SJCRH30 (cell line): ENCODE measurements at places on chromosomes 16 and 17. TPM values are rescaled to one million over a fixed set of nuclear protein-coding genes. Genes with fewer than 3 reads are reported as not detected.
A peak's percentile ranks its signal among the peaks of the same experiment; 100 is the strongest.

The CRYBA1 gene
- total RNA-seq: not detected in 2 replicates

The CHD9NB gene
- total RNA-seq: not detected in 2 replicates

The HCRT gene
- total RNA-seq: 1.0 TPM in 1 of 2 replicates, not detected in the other

The TRAPPC1 gene
- 36.5 and 38.8 TPM in 2 replicates for total RNA-seq

The FAM117A gene
- total RNA-seq: 9.2 and 10.1 TPM in 2 replicates

The UBE2O gene
- 40.9 and 41.5 TPM in 2 replicates for total RNA-seq

The AP1G1 gene
- 40.9 and 46.3 TPM in 2 replicates for total RNA-seq

The GRAP gene
- total RNA-seq: 0.63 and 0.69 TPM in 2 replicates

The KRTAP1-1 gene
- total RNA-seq: not detected in 2 replicates

DNA sequence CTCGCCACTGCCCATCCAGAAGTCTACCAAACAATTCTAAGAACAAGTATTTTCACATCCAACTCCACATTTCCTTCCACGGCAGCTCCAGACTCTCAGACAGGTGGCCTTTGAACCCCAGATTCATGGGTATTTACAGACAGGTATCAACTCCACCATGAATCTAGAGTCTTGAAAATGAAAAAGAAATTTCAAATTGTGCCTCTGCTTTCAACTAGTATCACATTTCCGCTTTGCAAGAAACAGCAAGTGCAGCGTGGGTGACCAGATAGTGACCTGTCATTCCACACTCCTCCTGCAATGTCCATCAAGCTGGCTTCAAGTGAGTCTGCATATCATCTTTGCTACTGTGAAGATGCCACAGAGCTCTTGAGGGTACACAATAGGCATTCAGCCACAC is 232.4 kb upstream of the RPL38 start:
- no peaks in the 10 kb centered on the region for H3K27me3 ChIP-seq
- peaks cover 40% of the 10 kb centered on the region for H3K4me1 ChIP-seq
- no peaks in the 10 kb centered on the region for H3K36me3 ChIP-seq
- no peak for DNase-seq

GRCh38 chr17:9003355-9004131 is 17.8 kb upstream of the NTN1 start:
- H3K4me3 ChIP-seq: no peak overlapping the region
- DNase-seq: no peak
- no peak overlapping the region for H3K27ac ChIP-seq
- no peaks in the 10 kb centered on the region for H3K27me3 ChIP-seq
- no peaks in the 10 kb centered on the region for H3K36me3 ChIP-seq

- H3K27ac ChIP-seq: no peak overlapping the region
- H3K27me3 ChIP-seq: no peaks in the 10 kb centered on the region
- DNase-seq: no peak
- no peaks in the 10 kb centered on the region for H3K4me1 ChIP-seq
These were observed 5.9 kb downstream of the CLEC19A start for GRCh38 chr16:19291475-19291874.

DNA sequence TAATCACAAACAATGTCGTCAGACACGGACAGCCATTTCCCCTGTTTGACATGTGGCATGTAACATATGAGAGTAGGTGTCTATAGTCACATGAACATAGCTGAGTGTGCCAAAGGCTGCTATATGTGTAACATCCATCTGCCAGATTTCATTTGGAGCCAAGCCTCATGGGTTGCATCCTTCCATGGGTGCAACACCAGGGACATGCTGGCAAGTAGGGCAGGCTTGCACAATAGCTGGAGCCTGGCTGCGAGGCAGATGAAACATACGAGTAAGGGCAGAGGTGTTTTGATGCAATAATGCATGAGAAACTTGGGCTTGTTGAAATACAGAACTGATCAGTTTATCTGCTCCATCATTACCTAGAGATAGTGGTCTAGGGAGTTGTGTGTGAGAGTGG is 9.0 kb upstream of the ZNF689 start:
- DNase-seq: no peak
- H3K36me3 ChIP-seq: no peaks in the 10 kb centered on the region
- H3K27me3 ChIP-seq: no peaks in the 10 kb centered on the region
- H3K4me1 ChIP-seq: peaks cover 14% of the 10 kb centered on the region

- DNase-seq: no peak
- H3K27me3 ChIP-seq: no peaks in the 10 kb centered on the region
- no peaks in the 10 kb centered on the region for H3K36me3 ChIP-seq
- no peak overlapping the region for H3K4me3 ChIP-seq
- H3K27ac ChIP-seq: no peak overlapping the region
These were observed 109.4 kb downstream of the CDYL2 start for GRCh38 chr16:80695020-80695419.

DNA sequence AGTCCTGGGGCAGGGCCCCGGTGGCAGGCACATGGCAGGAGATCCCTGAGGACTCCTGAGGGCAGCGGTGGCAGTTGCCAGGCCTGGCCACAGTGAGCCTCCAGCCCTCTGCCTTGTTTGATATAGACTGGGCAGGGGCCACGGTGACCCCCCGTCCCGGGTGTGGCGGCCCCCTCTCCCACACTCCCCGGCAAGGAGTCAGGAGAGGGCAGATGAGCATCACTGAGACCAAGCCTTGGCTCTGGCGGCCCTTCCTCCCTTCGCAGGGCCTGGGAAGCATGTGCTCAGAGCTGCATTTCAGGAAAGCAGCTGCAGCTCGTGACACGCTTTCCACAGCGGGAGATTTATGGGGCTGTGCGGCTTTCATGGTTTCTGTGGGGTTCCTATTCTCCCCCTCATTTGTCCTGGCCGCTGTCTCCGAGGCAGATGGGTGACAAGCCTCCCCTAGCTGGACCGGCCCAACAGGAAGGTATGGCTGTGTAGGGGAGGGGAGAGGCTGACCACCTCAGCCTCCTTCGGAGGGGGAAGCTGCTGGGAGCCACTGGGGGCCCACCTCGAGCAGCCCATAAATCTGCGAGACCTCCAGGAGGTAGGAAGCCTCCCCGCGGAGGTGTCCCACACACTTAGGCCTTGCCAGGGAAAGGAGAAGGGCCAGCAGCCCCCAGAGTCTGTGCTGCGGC is 211.4 kb downstream of the NTN1 start:
- H3K36me3 ChIP-seq: no peaks in the 10 kb centered on the region
- 0 out of 2 replicates have a peak, but pooled peaks cover 3% of the 10 kb centered on the region for H3K4me1 ChIP-seq
- H3K4me3 ChIP-seq: no peak overlapping the region
- peak; percentile 47 for DNase-seq
- H3K27me3 ChIP-seq: no peaks in the 10 kb centered on the region

- H3K4me1 ChIP-seq: peaks cover 17% of the 10 kb centered on the region
- no peaks in the 10 kb centered on the region for H3K36me3 ChIP-seq
- no peak for DNase-seq
- peaks cover 25% of the 10 kb centered on the region for H3K27me3 ChIP-seq
These were observed 12.5 kb downstream of the CARD14 start for GRCh38 chr17:80182118-80182844.

- H3K36me3 ChIP-seq: peaks cover 6% of the 10 kb centered on the region
- DNase-seq: no peak
- no peaks in the 10 kb centered on the region for H3K27me3 ChIP-seq
- peaks cover 39% of the 10 kb centered on the region for H3K4me1 ChIP-seq
These were observed 10.2 kb downstream of the IL4R start for GRCh38 chr16:27323781-27324561.

DNA sequence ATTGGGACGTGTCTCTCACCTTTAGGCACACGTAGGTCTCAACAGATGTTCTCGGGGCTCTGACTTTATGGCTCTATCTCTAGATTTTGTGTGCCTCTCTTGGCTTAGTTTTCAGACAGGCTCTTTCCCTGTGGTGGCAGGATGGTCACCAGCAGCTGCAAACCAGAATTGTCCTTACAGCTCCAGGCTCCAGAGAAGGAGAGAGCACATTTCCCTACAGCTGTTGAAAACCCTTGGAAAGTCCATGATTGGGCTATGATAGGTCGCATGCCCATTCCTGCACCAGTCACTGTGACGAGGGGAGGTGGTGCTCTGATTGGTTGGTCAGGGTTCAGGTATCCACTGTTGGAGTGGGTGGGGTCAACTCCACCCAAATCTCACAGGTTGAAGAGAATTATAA is 41.5 kb downstream of the SHISA9 start:
- H3K36me3 ChIP-seq: no peaks in the 10 kb centered on the region
- no peak overlapping the region for H3K4me3 ChIP-seq
- H3K27ac ChIP-seq: no peak overlapping the region
- DNase-seq: no peak
- no peaks in the 10 kb centered on the region for H3K4me1 ChIP-seq
- no peaks in the 10 kb centered on the region for H3K27me3 ChIP-seq

- no peak overlapping the region for H3K4me3 ChIP-seq
- no peaks in the 10 kb centered on the region for H3K36me3 ChIP-seq
- no peak overlapping the region for H3K27ac ChIP-seq
- H3K4me1 ChIP-seq: no peaks in the 10 kb centered on the region
- H3K27me3 ChIP-seq: no peaks in the 10 kb centered on the region
- DNase-seq: no peak
These were observed 471.8 kb downstream of the CDH13 start for GRCh38 chr16:83098536-83098935.

- H3K4me3 ChIP-seq: no peak overlapping the region
- H3K4me1 ChIP-seq: no peaks in the 10 kb centered on the region
- H3K27me3 ChIP-seq: no peaks in the 10 kb centered on the region
- no peaks in the 10 kb centered on the region for H3K36me3 ChIP-seq
- H3K27ac ChIP-seq: no peak overlapping the region
These were observed 17.9 kb upstream of the TANGO6 start for GRCh38 chr16:68825427-68825826.

DNA sequence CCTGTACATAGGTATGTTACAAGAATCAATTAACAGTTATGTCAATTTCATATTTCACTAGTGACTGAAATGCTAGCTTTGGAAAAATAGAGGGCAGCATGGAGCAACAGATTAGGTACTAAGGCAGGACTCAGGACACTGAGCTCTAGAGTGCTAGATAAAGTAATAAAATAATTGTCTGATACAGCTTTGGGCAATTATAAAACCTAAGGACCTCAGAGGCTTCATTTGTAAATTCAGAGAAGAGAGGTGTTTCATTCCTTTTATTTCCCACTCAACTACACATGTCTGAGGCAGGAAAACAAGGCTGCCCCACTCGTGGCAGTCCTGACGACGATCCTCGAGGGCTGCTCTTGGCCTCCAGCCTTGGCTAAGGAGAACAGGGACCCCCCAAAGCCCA is 81.5 kb downstream of the CA4 start:
- no peaks in the 10 kb centered on the region for H3K27me3 ChIP-seq
- H3K27ac ChIP-seq: no peak overlapping the region
- H3K4me3 ChIP-seq: no peak overlapping the region
- peaks cover 5% of the 10 kb centered on the region for H3K36me3 ChIP-seq
- peak; percentile 15 for DNase-seq

DNA sequence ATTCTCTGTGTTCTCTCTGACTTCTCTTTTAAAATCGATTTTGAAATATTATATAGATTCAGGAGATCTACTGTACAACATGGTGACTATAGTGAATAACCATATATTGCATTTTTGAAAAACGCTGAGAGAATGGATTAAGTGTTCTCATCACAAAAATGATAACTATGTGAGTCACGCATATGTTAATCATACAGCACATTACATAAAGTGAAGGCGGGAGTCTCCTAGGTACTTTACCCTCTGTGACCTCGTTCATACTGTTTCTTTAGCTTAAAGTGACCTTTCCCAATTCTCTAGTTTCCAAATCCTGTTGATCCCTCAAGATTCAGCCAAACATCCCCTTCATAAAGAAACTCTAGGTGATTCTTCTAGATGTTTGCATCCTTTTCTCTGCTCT is 3.1 kb upstream of the KRTAP3-2 start:
- H3K36me3 ChIP-seq: no peaks in the 10 kb centered on the region
- no peak overlapping the region for H3K27ac ChIP-seq
- DNase-seq: no peak
- no peaks in the 10 kb centered on the region for H3K27me3 ChIP-seq
- H3K4me1 ChIP-seq: no peaks in the 10 kb centered on the region
- H3K4me3 ChIP-seq: no peak overlapping the region

DNA sequence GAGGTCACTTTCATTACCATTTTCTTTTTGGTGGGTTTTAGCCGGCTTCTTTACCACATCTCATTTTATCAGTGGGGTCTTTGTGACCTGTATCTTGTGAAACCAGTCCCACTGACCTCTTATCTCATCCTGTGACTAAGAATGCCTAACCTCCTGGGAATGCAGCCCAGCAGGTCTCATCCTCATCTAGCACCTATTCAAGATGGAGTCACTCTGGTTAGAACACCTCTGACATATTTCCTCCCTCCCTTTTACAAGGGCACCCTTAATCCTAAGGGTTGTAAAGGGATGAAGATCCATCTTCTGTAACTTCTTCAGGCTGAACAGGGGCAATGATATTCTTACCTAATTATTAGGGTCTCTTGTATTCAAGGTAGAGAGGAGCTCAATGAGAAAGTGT is 107.9 kb upstream of the HAS3 start:
- no peaks in the 10 kb centered on the region for H3K27me3 ChIP-seq
- no peak overlapping the region for H3K4me3 ChIP-seq
- no peak for DNase-seq
- H3K4me1 ChIP-seq: no peaks in the 10 kb centered on the region
- H3K36me3 ChIP-seq: no peaks in the 10 kb centered on the region

DNA sequence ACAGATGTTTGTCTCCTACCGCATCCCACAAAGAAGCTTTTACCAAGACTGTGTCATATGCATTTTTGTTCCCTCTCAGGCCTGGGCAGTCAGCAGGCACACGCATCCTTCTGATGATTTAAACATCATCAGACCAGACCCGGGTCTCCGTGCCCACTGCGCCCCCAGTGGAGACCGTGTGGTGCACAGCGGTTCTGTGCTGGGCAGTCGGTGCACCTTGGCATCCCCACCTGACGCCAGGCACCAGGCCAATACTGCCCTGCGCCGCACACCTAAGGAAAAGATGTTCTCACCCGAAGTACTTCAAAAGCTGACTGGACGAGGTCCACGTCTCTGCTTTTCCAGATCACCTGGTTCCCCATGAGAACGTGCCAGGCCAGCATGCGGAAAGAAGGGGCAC is 10.6 kb upstream of the PLD6 start:
- no peaks in the 10 kb centered on the region for H3K27me3 ChIP-seq
- no peak overlapping the region for H3K27ac ChIP-seq
- H3K4me1 ChIP-seq: no peaks in the 10 kb centered on the region

DNA sequence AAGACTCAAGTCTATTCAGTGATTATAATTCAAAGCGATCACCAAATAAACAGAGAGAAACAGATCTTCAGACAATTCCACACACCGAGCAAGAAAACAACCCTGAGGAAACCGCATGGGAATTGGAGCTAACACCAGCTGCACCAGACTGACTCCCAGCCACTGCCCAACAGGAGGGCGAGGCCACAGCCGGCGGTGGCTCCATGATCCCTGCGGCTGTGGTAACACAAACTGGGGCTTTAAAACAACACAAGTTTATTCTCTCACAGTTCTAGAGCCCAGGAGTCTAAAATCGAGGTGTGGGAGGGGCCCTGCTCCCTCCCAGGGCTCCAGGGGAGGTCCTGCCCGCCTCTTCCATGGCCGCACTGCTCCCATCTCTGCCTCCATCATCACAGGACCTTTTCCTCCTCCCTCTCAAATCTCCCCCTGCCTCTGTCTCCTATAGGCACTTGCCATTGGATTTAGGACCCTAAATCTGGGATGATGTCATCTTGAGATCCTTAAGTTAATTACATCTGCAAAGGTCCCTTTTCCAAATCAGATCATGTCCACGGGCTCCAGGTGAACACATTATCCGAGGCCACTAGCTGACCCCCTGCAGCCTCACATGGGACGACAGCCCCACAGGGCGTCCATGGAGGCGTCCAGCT is 9.7 kb upstream of the HEXD start:
- H3K27ac ChIP-seq: peak overlapping the region; percentile 67; the same call in 1 of the 2 replicates
- H3K36me3 ChIP-seq: peaks cover 20% of the 10 kb centered on the region

GRCh38 chr17:17907469-17907868 is 64.7 kb downstream of the TOM1L2 start:
- no peaks in the 10 kb centered on the region for H3K27me3 ChIP-seq
- no peak overlapping the region for H3K4me3 ChIP-seq
- DNase-seq: no peak

- peaks cover 36% of the 10 kb centered on the region for H3K4me1 ChIP-seq
- no peaks in the 10 kb centered on the region for H3K36me3 ChIP-seq
- peak overlapping the region; percentile 65 for H3K27ac ChIP-seq
- peak overlapping the region; percentile 24 for H3K4me3 ChIP-seq
- H3K27me3 ChIP-seq: no peaks in the 10 kb centered on the region
These were observed 424.5 kb upstream of the CDH11 start for GRCh38 chr16:65546353-65546791.
